Stimulated activated CD8-positive, alpha-beta memory T cell treated with anti-CD3 and anti-CD28 coated beads, Interleukin-7, amount 100 ng/mL, for 4 hours (primary cell): ENCODE measurements at places on chromosomes 2 and 18.

GRCh38 chr2:121211689-121212151 is 73.3 kb downstream of the TFCP2L1 start:
- DNase-seq: no peak

GRCh38 chr2:26782876-26783704 is 2.8 kb upstream of the CENPA start:
- no peak for DNase-seq

DNA sequence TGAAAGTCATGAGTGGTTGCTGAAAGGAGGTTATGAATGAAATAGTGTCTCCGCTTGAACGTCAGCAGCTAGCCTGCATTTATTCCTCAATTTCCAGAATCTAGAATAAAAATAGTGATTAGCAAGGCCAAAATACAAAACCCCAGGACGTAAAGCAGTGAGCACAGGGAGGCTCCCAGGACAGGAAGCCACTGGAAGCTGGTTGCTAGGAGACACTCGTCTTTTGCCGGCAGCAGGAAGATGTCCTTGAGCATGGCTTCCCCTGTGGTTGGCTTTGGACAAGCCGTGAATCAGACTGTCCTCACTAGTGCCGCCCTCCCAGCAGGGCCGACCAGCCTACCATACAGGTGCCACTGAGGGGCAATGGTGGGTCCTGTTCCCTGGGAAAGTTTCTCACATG is 374.4 kb downstream of the MTX2 start:
- no peak for DNase-seq

DNA sequence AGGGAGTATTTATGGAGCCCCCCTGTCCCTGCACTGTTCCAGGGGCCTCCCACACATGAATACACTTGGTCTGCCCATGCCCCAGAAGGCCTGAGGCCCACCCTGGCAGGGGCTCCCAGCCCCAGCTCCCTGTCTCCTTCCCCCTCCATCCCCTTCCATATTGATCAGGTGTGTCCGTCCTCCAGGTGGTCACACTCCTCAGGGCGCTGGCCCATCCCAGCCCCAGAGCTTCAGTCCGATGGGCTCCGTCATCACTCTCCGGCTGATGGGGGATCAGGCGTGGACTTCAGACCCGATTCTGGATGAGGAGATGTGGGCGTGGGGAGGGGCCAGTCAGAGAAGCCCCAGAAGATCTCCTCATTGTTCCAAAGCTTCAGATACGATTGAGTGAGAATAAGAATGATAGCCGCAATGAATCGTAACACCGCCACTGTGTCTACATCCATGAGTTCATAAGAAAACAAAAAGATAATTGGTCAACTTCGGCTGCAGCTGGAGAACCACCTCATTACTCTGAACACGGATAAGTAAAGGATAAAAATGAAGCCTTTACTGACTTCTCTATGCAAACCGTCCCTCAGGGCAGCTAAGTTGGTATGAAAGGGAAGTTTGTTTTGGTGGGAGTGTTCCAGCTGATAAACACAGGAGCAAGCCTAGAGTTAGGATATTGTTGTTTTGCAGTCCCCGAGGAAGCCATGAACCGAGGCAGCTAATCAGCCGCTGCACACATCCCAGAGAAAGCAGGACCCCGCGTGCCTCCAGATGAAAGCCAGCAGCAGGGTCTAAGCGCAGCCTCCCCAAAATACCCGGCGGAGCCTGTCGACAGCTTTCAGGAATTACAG is 279.5 kb downstream of the NDUFA10 start:
- no peak for DNase-seq

GRCh38 chr2:238864207-238865014 is 16.5 kb downstream of the TWIST2 start:
- DNase-seq: no peak

DNA sequence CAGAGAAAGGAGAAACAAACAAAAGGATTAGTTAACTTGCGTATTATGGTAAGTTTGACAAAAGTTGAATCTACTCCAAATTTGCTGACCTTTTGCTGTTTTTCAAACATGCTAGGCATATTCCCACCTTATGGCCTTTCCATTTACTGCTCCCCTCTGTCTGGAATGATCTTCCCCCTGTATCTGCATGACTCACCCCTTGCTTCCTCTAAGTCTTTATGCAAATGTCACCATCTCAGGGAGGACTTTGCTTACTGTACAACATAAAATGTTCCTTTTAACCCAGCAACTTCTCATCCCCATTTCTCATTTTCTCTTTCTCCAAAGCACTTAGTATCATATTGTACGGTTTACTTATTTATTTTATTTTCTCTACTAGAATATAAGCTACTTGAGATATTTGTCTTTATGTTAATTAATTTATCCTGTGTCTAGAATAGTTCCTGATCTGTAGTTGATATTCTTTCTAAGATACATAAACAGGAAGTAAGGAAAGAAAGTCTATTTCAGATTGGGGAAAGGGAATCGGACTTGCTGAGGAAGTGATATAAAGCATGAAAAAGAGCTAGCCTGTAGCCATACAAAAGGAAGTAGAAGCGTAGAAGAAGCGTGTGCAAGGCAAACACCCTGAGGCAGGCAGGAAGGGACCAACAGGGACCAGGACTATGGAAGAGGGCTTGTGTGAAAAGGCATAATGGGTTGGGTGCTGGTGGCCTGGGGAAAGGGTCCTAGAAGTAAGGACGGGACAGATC is 144.9 kb upstream of the ERBB4 start:
- no peak for DNase-seq

- DNase-seq: no peak
Observed at GRCh38 chr2:143146366-143146765, 17.1 kb downstream of the ARHGAP15 start.

GRCh38 chr18:75268364-75268646 is 57.7 kb downstream of the TSHZ1 start:
- DNase-seq: no peak

GRCh38 chr2:161788175-161788574 is 164.0 kb downstream of the SLC4A10 start:
- DNase-seq: no peak

DNA sequence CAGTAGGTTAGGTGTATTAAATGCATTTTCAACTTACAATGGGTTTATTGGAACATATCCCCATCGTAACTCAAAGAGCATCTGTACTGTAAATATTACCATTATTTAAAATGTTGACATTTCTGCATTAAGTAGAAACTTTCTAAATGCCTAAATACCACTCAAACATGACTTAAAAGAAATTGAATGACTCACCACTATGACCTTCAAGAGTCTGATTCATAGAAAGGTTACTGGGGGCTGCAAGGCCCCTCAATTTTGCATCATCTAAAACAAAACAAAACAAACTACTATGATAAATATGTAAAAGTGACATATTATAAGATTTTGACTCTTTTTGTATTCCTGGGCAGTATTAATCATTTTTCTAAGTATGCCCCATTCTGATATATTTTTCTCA is 7.6 kb downstream of the WDR35 start:
- DNase-seq: no peak

GRCh38 chr18:34120294-34120693 is 104.4 kb downstream of the NOL4 start:
- no peak for DNase-seq

DNA sequence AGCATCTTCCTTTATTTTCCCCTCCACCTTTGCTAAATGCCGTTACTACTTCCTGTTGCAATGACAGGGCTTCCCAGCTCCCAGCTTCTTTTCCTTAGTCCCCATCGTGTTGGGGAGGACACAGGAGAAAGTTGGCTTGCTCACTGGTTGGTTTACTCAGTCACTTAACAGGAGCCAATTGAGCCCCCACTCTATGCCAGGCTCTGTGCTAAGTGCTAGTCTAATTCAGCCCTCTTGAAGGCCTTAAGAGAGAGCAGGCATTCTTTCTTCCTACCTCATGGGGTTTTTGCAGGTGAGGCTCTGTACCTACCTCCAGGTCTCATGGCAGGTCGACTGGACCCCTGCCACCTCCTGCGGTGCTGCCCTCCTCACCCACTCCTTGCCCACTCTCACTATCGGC is 20.1 kb downstream of the TANC1 start:
- DNase-seq: no peak

- no peak for DNase-seq
Observed at GRCh38 chr18:65983750-65984149, 232.9 kb downstream of the CDH7 start.

- DNase-seq: no peak
Observed at GRCh38 chr18:61096226-61096625, 237.0 kb upstream of the CDH20 start.

- DNase-seq: no peak
Observed at GRCh38 chr2:65749545-65749944, 317.1 kb upstream of the SPRED2 start.

DNA sequence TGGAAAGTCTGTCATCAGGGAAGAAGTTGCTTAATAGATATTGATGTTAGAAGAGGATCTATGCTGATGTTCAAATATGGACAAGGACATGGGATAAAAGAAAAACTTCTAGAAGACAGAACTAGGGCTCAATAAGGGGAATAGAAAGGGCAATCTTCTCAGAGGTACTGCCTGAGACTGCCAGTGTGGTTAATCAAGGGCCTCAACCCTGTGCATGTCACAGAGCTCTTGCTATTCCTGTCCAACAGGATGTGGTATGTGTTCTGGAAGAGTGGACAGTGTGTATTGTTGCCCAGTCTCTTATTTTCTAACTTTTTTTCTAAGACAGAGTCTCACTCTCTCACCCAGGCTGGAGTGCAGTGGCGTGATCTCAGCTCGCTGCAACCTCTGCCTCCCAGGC is 27.8 kb upstream of the RNF125 start:
- no peak for DNase-seq

- no peak for DNase-seq
Observed at GRCh38 chr2:186059096-186059495, 320.5 kb downstream of the FSIP2 start.

GRCh38 chr2:24491542-24492420 is 727 bp downstream of the NCOA1 start:
- peak; percentile 59 for DNase-seq

DNA sequence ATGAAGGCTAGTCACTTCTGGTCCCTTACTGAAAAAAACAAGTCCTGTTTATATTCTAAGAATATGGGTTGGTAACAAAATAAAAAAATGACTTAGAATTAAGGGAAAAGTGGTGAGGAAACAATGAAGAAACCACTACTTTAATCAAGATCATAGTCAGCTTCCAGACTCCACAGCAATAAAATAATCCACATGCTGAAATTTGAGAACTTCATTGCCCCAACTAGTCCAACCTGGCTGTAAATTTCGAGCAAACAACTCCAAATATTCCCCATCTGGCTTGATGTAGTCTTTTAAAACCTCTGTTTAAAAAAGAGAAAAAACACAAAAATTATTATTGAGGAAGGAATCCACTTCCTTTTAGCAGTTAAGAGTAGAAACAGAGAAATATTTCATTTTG is 32.5 kb downstream of the METTL4 start:
- no peak for DNase-seq

- no peak for DNase-seq
Observed at GRCh38 chr18:76999077-76999476, 133.5 kb downstream of the MBP start.

GRCh38 chr2:60106836-60107529 is 446.5 kb downstream of the BCL11A start:
- DNase-seq: no peak

GRCh38 chr18:41073372-41073954 is 881.6 kb upstream of the PIK3C3 start:
- no peak for DNase-seq

DNA sequence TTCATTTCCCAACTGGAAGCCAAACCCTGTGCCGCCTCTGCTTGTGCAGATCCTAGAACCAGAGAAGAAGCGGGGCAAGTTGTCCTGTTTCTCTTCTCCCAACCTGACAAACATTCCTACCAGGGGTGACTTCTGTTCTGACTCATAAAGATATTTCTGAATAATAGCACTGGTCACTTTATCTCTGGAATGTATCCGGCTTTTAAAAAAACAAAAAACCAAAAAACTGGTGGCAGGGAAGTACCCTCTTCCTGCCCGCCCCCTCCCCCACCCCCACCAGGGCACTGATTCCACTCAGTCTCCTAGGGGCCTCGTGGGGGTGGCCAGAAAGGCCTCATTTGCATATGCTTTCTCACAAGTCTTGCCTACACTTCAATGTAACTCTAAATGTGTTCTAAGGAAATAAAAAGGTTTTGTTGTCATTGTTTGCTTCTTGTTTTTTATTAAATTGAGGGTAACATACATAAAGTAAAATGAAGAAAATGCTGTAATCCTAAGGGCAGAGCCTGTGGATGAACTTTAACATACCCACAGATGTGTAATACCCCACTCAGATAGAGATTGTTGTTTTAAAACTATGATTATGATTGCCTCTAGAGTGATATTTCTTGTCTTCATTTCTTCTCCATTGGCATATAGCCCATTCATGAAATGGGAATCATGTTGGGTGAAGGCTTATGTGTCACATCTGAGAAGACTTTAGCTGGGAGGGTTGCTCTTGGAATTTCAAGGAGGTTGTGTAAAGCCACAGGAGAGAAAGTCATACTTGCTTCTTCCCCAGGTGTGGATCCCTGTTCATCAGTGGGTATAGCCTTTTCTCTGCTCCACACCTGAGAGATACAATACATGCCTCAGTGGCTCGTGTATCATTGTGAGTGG is 5.3 kb upstream of the FOSL2 start:
- DNase-seq: no peak

DNA sequence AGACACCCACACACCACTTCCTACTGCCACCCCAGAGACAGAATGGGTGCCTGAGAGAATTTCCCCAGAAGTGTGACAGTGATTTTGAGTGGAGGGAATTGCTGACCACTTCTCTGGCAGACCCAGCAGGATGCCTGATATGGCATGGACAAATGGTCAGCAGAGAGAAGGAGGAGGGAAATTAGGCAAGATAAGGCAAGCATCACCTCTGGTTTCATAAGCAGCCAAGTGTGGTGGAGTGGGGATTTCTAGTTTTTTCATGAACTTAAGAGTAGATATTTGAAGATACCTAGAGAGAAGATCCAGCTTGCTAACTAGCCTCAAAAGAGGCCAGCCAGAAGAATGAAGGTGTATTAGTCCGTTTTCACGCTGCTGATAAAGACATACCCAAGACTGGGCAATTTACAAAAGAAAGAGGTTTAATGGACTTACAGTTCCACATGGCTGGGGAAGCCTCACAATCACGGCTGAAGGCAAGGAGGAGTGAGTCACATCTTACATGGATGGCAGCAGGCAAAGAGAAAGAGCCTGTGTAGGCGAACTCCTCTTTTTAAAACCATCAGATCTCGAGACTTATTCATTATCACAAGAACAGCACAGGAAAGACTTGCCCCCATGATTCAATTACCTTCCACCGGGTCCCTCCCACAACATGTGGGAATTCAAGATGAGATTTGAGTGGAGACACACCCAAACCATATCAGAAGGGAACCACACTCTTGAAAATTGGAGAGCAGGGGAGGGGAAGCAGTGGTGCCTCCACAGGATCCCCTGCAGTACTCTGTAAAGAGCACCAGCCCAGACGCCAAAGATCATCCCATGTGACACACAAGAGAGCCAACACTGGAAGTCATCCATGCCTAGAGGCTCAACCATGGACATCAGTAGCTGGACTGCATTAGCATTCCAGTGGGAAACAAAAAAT is 64.2 kb downstream of the RBM43 start:
- no peak for DNase-seq

GRCh38 chr18:59707306-59707705 is 10.1 kb upstream of the CCBE1 start:
- no peak for DNase-seq

GRCh38 chr2:208175069-208175839 is 11.9 kb upstream of the CRYGA start:
- peak; percentile 24 for DNase-seq
